ENCODE measurements at places on chromosomes 6 and 20.

DNA sequence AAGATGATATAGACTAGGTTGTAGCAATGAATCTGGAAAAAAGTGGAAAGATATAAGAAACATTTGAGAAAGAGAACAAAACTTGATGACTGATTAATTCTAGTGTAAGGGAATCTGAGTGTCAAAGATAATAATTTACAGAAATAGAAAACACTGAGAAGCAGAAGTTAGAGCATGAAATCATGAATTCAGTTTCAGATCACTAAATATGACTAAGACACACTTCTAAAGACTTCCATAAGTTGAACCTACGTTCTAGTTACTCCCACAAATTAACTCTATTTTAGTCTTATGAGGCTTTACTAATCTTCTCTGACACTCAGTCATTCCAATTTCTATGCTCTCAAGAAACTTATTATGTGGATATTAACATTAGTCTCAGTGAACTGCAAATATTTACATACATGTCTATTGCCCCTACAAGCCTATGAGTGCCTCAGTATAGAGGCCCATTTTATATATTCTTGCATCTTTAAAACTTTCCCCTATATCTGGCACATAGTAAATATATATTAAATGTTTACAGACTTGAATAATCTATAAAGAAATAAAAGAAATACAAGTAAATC, 30.4 kb downstream of the IBTK start:
- DNase-seq: no peak

- DNase-seq: no peak
These were observed 75.6 kb downstream of the SAMD3 start for GRCh38 chr6:130147111-130147510.

GRCh38 chr6:36999751-37000125, 5.7 kb upstream of the FGD2 start:
- DNase-seq: no peak

- DNase-seq: no peak
These were observed 4.7 kb downstream of the PTK6 start for GRCh38 chr20:63532449-63532971.

DNA sequence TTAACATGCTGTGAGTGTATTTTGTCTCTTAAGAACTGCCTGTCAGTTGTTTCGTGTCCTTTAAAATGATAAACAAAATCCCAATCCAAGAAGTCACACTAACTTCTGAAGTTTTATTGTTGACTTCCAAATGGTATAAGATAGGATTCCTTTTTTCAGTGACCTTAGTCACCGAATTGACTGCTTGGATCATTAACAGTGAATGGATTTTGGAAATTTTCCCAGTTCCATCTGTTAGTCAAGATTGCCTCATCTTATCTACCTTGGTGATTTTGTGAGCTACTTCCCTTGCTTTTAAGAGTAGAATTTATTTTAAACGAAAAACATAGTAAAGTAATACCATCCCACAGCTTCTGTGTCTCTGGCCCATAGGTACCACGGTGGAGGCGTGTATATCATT, 14.9 kb downstream of the RIOK1 start:
- no peak for DNase-seq

- DNase-seq: no peak
These were observed 418.7 kb downstream of the CBLN4 start for GRCh38 chr20:55586610-55587009.

- no peak for DNase-seq
These were observed 40.4 kb downstream of the SCAF8 start for GRCh38 chr6:154773610-154774089.

- DNase-seq: no peak
These were observed 110.5 kb downstream of the SCML4 start for GRCh38 chr6:107713563-107713962.

- DNase-seq: peak; percentile 88
These were observed 15.9 kb upstream of the FYN start for GRCh38 chr6:111888928-111889695.

DNA sequence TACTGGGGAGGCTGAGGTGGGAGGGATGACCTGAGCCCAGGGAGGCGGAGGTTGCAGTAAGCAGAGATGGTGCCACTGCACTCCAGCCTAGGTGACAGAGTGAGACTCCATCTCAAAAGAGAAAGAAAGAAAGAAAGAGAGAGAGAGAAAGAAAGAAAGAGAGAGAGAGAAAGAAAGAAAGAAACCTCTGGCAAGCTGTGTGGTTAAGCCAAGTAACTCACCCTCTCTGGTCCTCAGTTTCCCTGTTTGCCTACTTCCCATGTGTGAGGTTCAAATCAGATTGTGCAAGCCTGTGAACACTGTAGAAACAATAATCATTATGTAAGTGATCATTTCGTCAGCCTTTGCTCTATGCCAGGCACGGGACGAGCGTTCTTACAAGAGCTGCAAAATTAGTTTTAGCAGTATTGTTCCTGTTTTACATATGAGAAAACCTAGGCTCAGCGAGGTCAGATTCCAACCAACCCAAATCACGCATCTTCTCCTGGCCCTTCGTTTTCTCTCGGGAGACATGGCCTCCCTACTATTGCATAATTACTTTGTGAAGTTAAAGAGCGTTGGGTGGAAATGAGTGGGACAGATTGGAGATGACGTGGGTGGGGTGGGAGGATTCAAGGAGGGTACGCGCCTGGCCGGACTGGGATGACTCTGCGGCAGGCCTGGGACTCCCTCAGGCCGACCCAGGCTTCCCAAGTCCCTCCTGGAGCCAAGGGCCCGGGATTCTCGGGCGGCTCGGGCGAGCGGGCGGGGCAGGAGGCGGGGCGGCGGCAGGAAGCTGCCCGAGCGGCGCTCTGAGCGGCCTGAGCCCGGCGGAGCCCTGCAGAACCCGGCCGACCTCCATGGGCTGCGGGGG, at the start of gene SNX21:
SNX21 (plus strand) TSS at position 770 of the 853 bp plus-strand sequence. CDS start 121 bp downstream, outside the sequence.
- DNase-seq: peak; percentile 87

DNA sequence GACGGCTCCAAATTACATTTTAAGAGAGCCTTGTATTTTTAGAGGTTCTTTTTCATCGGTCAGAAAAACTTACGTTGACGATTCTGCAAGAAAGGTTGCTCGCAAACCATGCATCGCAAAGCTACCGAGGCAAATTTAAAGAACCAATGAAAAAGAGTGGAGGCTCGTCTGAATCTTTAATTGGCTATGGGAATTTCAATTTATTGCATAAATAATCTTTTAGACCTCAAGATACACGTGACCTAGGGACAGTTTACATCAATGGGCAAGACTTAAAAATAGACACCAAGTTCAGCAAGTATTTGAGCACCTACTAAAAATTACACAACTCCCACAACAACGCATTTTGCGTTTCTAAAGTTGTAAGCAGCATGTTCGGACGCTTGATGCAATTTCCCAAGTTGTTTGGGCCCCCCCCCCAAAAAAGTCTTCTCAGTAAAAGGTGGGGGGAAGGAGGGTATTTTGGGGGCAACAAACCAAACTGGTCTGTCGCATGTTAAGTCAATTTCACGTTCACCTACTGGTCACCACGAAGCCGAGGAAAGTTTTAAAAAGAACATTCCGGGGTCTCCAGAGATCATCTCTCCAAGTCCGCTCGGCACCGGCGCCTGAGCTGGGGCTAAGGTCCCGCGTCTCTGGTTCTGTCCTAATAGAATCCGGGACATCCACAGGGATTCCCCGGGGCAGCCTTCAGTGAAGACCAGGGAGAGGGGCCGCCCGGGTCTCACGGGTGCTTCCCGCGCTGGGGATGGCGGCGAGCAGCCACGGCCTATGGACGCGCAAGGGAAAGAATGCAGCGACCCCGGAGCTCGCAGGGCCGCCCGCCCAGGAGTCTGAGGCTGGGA, 851 bp downstream of the SNX5 start:
- peak; percentile 51 for DNase-seq

DNA sequence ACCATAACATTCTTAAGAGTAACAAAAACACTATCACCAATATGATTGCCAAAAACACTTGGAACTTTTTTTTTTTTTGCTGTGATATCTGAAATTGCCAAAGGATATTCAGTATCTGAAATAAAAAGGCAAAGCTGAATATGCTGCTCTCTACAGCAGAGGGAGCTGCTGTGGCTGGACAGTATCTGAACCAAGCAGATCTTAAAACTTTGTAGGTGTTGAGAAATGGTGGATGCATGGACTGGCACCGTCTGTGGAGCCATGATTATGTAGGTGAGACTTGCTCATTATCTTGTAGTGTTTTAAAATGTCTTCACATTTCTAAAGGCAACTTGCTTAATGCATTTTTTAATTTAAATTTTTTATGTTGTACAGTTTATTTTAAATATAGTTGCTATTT, 9.2 kb downstream of the PDCD2 start:
- no peak for DNase-seq

DNA sequence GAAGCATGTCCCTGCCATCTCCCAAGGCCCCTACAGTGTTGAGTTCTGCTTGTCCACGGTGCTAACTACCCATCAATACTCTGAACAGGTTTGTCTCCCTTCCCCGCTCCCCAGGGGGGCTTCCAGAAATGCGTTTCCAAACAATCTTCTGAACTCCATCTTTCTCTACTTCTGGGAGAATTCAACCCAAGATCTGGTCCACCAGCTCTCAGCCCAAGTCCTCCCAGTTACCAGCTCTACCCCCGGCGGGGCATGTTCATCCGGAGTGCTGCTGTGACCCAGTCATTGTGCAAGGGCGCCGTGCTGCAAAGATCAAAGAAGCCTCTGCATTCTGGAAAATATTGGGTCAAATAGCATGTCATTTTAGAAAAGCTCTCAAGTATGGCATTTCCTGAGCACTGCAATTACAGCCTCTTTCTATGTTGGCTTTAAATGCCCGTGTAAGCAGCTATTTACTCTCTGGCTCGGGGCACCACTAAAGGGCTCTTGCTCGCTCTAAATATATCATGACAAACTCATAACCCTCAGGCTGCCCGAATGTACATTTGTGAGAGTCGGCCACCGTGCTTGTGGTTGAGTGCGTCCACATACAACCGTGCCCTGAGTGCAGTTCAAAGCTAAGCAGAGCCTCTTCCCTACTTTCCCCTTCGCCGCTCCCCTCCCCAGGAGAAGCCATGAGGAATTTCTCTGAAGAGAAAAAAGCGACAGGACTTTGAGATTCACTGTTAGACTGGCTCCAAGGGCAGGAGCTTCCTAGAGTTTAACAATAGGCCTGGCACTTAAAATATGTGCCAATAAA, 71.6 kb downstream of the BANF2 start:
- no peak for DNase-seq

- no peak for DNase-seq
These were observed 15.0 kb upstream of the GMPR start for GRCh38 chr6:16223362-16223761.

GRCh38 chr20:25282796-25283195, 34.9 kb downstream of the PYGB start:
- no peak for DNase-seq

DNA sequence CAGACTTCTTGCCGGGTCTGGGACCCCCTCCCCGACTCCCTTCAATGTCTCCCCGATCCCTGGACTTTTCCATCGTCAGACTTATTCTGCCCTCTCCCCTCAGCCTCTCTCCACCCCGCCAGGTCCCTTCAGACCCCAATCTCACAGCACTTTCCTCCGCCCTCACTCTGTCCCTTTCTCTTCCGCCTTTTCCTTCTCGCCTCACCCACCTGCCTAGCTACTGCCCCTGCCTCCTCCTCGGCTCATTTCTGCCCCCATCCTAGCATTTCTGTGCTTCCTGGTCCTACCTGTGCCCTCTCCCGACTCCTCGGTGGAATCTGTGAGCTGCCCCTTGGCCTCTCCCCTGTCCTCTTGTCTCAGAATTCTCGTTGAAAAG, 616 bp downstream of the CHMP4B start:
- no peak for DNase-seq

- no peak for DNase-seq
These were observed 25.3 kb upstream of the SMIM8 start for GRCh38 chr6:87297119-87297518.

DNA sequence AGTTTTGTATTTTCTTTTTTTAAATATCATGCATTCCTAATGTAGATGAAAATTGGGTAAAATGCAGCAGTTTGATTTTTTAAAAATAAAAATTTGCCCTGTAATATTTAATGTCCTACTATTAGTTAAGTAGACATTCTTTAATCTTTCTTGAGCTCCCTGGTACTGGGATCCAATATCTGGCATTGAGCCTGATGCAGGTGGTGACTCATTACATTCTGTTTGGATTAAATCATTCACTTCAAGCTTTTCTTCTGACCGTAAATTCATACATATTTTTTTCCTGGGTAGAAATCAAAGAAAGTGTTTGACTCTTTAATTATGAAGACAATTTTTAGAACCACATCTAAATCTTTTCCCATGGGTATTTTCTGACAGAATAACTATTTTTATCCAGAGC, 768.8 kb upstream of the SLC35B3 start:
- no peak for DNase-seq

- no peak for DNase-seq
These were observed 33.6 kb upstream of the SPDEF start for GRCh38 chr6:34589691-34590090.

GRCh38 chr6:142242269-142242668, 59.5 kb upstream of the ADGRG6 start:
- no peak for DNase-seq

GRCh38 chr6:88730611-88731011, 232.8 kb downstream of the RNGTT start:
- DNase-seq: peak; percentile 96

DNA sequence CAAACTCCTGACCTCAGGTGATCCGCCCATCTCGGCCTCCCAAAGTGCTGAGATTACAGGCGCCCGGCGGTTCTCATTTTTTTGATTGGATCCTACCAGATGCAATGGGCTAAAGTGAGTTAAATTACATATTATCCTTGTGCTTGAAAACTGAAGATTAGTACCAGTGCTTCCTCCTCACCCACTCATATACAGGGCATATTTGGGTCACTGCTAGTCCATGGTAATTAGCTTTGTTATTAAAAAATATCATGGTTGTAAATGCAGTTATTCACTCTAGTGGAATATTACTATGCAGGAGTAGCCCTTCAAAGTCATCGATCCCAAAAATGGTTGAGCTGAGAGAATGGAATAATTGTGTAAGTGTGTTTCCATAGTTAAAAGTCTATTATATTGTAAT, 26.5 kb downstream of the ZNF292 start:
- no peak for DNase-seq

DNA sequence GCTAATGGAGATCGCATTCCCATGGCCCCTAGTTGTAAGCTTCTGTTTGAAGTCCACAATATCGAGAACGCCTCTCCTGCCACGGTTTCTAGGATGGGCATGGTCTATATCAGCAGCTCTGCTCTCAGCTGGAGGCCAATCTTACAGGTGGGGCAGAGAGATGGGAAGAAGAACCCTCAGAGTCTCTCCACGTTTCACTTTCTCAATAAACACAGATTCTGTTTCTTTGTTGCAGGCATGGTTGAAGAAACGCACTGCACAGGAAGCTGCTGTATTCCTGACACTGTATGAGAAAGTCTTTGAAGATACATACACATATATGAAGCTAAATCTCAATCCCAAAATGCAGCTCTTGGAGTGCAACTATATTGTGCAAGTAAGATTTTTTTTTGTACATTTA, 157.9 kb downstream of the DNAH8 start:
- no peak for DNase-seq
